ENCODE measurements at places on chromosomes 7 and 10. TPM values are rescaled to one million over a fixed set of nuclear protein-coding genes. Genes with fewer than 3 reads are reported as not detected.

Gene VAX1
- polyA plus RNA-seq: not detected

Gene LEP
- 0.61 TPM for polyA plus RNA-seq

Gene SPDYE16
- polyA plus RNA-seq: 0.16 TPM

Gene MYL10
- not detected for polyA plus RNA-seq

Gene PON1
- polyA plus RNA-seq: 8.5 TPM

Gene PPP1R3A
- not detected for polyA plus RNA-seq

Gene HOXA6
- 1.3 TPM for polyA plus RNA-seq

Gene FAS
- polyA plus RNA-seq: 18.6 TPM

Gene DPP6
- 8.0 TPM for polyA plus RNA-seq

Gene BEND7
- 15.2 TPM for polyA plus RNA-seq

Gene PLEKHA1
- 8.3 TPM for polyA plus RNA-seq

Gene TMEM176A
- polyA plus RNA-seq: 46.4 TPM

Gene ADAP1
- 0.29 TPM for polyA plus RNA-seq

Gene ZNF282
- 15.1 TPM for polyA plus RNA-seq

Gene CTNNA3
- 0.09 TPM for polyA plus RNA-seq

Gene VWC2
- polyA plus RNA-seq: not detected

Gene KAZALD1
- polyA plus RNA-seq: 3.9 TPM

Gene CYP2C19
- not detected for polyA plus RNA-seq

Gene CCT6A
- polyA plus RNA-seq: 240 TPM

Gene LGI1
- 5.9 TPM for polyA plus RNA-seq

Gene SLC29A4
- 16.6 TPM for polyA plus RNA-seq

Gene MDFIC
- polyA plus RNA-seq: 14.6 TPM

Gene SLC16A9
- 173 TPM for polyA plus RNA-seq

Gene SPDYE6
- polyA plus RNA-seq: not detected

Gene TLX1
- polyA plus RNA-seq: not detected

Gene ABCF2
- polyA plus RNA-seq: 36.9 TPM

Gene GRID1
- 5.1 TPM for polyA plus RNA-seq

Gene C10orf143
- 19.3 TPM for polyA plus RNA-seq

Gene GIMAP1
- polyA plus RNA-seq: 1.5 TPM

Gene CDHR3
- polyA plus RNA-seq: 2.9 TPM

Gene PDE6C
- not detected for polyA plus RNA-seq

Gene ACSM6
- polyA plus RNA-seq: not detected

Gene DLX6
- not detected for polyA plus RNA-seq

Data from adrenal gland (tissue), 19 donors.